ENCODE measurements at places on chromosomes 2 and 18. TPM values are rescaled to one million over a fixed set of nuclear protein-coding genes. Genes with fewer than 3 reads are reported as not detected.

ABCG5 gene
- not detected for total RNA-seq

DNA sequence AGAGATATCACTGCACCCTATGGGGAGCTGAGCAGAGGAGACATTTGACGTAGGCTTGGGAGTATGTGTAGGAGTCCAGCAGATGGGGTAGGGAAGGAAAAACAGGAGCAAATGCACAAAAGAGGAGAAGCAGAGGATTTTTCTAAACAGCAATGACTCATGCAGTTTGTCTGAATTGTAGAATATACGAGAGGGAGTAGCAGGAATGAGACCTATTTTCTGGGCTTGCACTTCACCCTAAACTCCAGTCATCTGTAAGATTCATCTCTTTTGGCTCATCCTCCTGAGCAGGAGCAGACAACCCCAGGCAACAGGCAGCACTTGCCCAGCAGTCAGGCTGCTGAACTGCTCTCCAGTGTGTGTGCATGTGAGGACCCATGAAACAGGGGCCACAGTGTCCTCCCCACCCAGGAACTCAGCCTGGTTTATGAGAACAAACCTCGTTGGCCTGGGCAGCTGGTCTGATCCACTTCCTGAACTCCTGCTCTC, 100.2 kb upstream of the CDC42EP3 start:
- no peak for DNase-seq

DNA sequence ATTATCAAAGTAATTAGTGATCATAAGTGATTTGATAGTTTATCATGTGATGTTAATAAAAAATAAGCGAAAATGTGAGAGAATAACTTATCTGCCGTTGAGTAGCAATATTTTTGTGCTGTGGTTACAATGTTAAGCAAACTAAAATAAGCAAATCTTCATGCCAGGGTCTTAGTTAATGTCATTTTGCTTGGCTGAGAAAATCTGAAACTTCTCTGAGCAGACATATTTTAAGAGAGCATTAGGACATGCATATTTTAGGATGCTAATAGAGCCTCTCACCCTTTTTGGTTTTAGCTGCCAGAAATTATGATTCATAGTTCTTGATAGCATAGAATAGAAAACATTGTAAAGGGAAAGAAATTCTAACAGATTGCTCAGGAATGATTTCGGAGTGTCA, 233.5 kb upstream of the ZEB2 start:
- no peak for DNase-seq

DNA sequence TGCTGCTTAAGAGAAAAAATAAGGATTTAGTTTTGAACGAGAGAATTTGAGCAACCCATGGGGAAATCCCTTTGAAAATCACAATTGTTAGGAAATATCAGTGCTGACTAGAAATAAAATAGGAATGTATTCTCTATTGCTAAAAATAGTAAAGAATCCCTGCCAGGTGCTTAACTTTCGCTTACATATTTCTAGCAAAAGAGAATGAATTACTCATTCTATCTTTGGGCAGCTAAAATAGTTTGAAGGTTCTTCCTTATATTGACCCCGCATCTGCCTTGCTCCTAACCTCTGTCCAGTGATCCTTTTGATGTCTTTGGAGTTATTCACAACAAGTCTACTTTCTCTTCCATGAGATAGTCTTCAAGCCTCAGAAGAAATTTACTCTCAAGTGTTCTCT, 103.8 kb downstream of the PLCL1 start:
- no peak for DNase-seq

DNA sequence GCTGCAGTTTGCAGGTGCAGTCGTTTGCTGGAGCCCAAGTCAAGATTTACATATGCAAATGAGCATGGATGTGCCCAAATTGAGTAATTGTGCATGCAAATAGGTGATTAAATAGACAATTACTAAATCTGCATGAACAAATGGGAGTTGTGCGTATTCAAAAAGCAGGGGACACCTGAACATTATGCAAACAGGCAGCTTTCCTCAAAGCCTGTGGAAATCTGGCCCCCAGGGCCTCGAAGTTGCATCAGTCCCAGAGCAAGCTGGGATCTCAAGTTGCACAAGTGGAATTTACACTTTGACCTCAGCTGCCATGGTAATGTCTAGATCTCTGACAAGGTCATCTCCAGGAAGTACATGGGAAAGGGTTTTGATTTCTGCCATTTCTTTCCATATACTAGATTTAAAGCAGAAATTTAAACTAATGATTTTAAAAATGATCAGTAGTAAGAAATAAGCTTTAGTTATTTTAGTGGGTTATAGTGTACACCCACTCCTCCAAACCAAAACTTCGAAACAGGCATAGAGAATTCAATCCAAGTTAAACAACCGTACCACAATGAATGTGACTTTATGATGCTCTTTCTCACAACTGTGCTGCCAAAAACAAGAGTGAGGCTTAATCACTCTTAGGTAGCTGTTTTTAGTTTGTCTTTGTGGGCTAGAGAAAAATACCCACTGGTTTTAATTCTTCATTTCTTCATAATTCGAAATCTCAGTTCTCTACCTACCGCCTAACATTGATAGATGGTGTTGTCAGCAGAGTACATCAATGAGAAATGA, 110.7 kb downstream of the RND3 start:
- no peak for DNase-seq

- no peak for DNase-seq
Observed at GRCh38 chr2:100174026-100174431, 31.6 kb upstream of the AFF3 start.
